ENCODE measurements at places on chromosomes 11 and 22.

- no peaks in the 10 kb centered on the region for H3K4me1 ChIP-seq
- H3K27me3 ChIP-seq: no peaks in the 10 kb centered on the region
- no peak overlapping the region for H3K4me3 ChIP-seq
- H3K36me3 ChIP-seq: peaks cover 13% of the 10 kb centered on the region
- H3K27ac ChIP-seq: no peak overlapping the region
- DNase-seq: no peak
These were observed 21.5 kb downstream of the TSPAN4 start for GRCh38 chr11:863910-864827.

DNA sequence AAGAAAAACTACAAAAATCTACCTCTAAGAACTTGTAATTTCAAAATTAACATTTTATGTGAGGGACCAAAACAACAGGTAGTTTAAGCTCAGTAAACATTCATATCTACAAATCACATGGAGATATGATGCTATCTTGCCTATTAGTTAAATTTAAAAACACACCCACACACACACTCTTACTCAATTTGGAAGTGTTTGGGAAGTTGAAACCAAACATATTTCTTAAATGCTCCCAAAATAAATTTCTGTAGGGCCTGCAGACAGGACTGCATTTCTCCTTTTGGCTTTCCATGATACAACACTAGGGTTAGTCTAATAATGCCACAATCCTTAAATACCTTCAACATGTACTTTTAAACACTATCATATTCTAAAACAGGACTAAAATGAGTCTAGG lies 7.0 kb downstream of the PITPNB start:
- peaks cover 71% of the 10 kb centered on the region for H3K4me1 ChIP-seq
- H3K27me3 ChIP-seq: no peaks in the 10 kb centered on the region
- H3K36me3 ChIP-seq: peaks cover 92% of the 10 kb centered on the region
- DNase-seq: no peak
- H3K4me3 ChIP-seq: no peak overlapping the region
- no peak overlapping the region for H3K27ac ChIP-seq

DNA sequence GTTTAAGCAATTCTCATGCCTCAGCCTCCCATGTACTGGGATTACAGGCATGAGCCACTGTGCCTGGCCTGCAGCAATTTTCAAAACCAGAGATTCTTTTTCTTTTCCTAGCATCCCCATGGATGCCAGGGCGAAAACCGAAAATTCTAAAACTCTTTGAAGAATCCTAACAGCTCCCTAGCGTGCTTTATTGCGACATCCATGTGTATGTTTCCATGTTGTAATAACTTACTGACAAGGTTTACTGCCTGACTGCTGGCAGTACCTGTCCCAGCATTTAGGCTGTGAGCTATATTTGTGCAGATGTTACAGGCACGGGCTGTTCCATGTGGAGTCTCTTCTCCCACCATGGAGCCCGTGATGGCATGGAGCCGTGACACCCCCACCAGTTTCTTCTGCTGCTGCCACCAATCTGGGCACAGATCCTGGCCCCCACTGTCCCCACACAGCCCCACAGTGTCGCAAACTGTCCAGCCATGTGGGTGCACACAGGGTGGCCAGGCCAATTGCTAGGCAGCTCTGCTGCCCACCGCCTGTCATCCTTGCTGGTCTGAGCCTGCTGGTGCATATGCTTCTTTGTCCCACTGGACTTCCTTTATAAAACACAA lies 7.1 kb upstream of the TAB1 start:
- H3K4me3 ChIP-seq: no peak overlapping the region
- no peaks in the 10 kb centered on the region for H3K27me3 ChIP-seq
- H3K36me3 ChIP-seq: no peaks in the 10 kb centered on the region
- H3K27ac ChIP-seq: no peak overlapping the region

GRCh38 chr11:34614344-34615104 lies 6.4 kb upstream of the EHF start:
- no peak overlapping the region for H3K4me3 ChIP-seq
- H3K27ac ChIP-seq: peak overlapping the region; percentile 57
- peaks cover 28% of the 10 kb centered on the region for H3K4me1 ChIP-seq
- H3K27me3 ChIP-seq: peaks cover 39% of the 10 kb centered on the region
- no peak for DNase-seq

DNA sequence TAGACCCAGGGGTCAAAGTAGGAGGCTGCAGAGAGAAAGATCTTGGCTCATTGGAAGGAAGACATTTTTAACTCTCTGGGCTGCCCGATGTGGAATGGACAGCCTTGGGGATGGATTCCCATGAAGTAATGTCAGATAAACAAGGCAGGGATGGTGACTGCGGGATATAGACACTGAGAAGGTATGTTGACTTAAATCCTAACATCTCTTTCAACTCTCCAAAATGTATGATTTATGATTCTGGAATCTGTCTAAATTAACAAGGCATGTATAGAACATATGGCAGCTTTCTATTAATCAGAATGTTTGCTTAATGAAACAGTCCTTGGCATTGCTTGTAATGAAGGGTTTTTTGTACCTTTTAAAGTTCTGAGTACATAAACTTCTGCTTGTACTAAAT lies 56.1 kb upstream of the VSTM5 start:
- H3K27me3 ChIP-seq: no peaks in the 10 kb centered on the region
- H3K4me1 ChIP-seq: no peaks in the 10 kb centered on the region
- no peaks in the 10 kb centered on the region for H3K36me3 ChIP-seq
- DNase-seq: no peak
- no peak overlapping the region for H3K27ac ChIP-seq

- no peak overlapping the region for H3K27ac ChIP-seq
- H3K4me3 ChIP-seq: no peak overlapping the region
- peaks cover 81% of the 10 kb centered on the region for H3K36me3 ChIP-seq
- peaks cover 8% of the 10 kb centered on the region for H3K4me1 ChIP-seq
These were observed 71.4 kb downstream of the SFI1 start for GRCh38 chr22:31567702-31568101.

Data from activated T-cell treated with anti-CD3 and anti-CD28 coated beads, Interleukin-2, amount 50 U/mL, for 24 hours (primary cell).